ENCODE measurements at places on chromosomes 12 and 14. TPM values are rescaled to one million over a fixed set of nuclear protein-coding genes. Genes with fewer than 3 reads are reported as not detected.

- peaks cover 30% of the 10 kb centered on the region for H3K36me3 ChIP-seq
- no peaks in the 10 kb centered on the region for H3K27me3 ChIP-seq
- no peak overlapping the region for H3K4me3 ChIP-seq
- DNase-seq: no peak
- no peak overlapping the region for H3K27ac ChIP-seq
- peaks cover 15% of the 10 kb centered on the region for H3K4me1 ChIP-seq
Measured at GRCh38 chr12:124792156-124792555, 71.5 kb downstream of the SCARB1 start.

- H3K36me3 ChIP-seq: no peaks in the 10 kb centered on the region
- H3K4me3 ChIP-seq: no peak overlapping the region
- no peak overlapping the region for H3K27ac ChIP-seq
- peaks cover 18% of the 10 kb centered on the region for H3K27me3 ChIP-seq
- H3K4me1 ChIP-seq: peaks cover 22% of the 10 kb centered on the region
- no peak for DNase-seq
Measured at GRCh38 chr14:61254808-61255526, 26.2 kb downstream of the TMEM30B start.

GRCh38 chr12:96786791-96787190 is 120.3 kb upstream of the NEDD1 start:
- H3K27ac ChIP-seq: no peak overlapping the region
- no peaks in the 10 kb centered on the region for H3K36me3 ChIP-seq
- DNase-seq: no peak
- no peaks in the 10 kb centered on the region for H3K4me1 ChIP-seq

- H3K4me1 ChIP-seq: no peaks in the 10 kb centered on the region
- H3K27ac ChIP-seq: no peak overlapping the region
- peaks cover 25% of the 10 kb centered on the region for H3K36me3 ChIP-seq
- no peak overlapping the region for H3K4me3 ChIP-seq
Measured at GRCh38 chr14:77822307-77822706, 22.4 kb downstream of the ADCK1 start.

GRCh38 chr12:125097427-125097826 is 32.2 kb downstream of the AACS start:
- H3K27me3 ChIP-seq: no peaks in the 10 kb centered on the region
- H3K27ac ChIP-seq: no peak overlapping the region
- no peak for DNase-seq
- no peaks in the 10 kb centered on the region for H3K4me1 ChIP-seq

- H3K27me3 ChIP-seq: no peaks in the 10 kb centered on the region
- no peaks in the 10 kb centered on the region for H3K36me3 ChIP-seq
- H3K27ac ChIP-seq: peak overlapping the region; percentile 94
- peaks cover 68% of the 10 kb centered on the region for H3K4me1 ChIP-seq
Measured at GRCh38 chr14:69612783-69613130, 1.4 kb downstream of the SUSD6 start.

GRCh38 chr12:114404926-114405518 is 922 bp downstream of the TBX5 start:
- no peaks in the 10 kb centered on the region for H3K36me3 ChIP-seq
- peaks cover 36% of the 10 kb centered on the region for H3K4me1 ChIP-seq
- DNase-seq: no peak
- H3K27me3 ChIP-seq: peaks cover 100% of the 10 kb centered on the region
- peak overlapping the region; percentile 77 for H3K4me3 ChIP-seq

DNA sequence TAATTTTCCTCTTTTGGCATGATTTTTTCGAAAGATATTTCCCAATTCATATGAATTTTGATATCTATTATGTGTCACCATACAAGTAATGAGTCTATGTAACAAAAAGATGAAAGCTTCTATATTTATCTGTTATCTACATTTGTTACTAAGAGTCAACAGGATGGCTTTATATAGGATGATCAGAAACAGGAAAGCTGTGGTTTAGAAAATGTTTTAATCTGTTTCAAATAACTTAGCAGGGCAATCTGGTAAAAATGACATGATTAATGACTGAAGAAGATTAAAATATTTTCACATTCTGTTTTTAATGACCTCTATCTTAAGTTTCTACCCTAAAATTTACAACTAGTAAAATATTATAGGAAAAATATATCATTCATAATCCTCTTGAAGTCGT is 105.8 kb downstream of the MSRB3 start:
- peak overlapping the region; percentile 59 for H3K27ac ChIP-seq
- H3K27me3 ChIP-seq: no peaks in the 10 kb centered on the region
- H3K36me3 ChIP-seq: no peaks in the 10 kb centered on the region
- H3K4me1 ChIP-seq: peaks cover 34% of the 10 kb centered on the region
- no peak for DNase-seq
- H3K4me3 ChIP-seq: no peak overlapping the region

GRCh38 chr12:52522346-52523011 is 2.3 kb upstream of the KRT5 start:
- H3K4me3 ChIP-seq: no peak overlapping the region
- H3K36me3 ChIP-seq: no peaks in the 10 kb centered on the region
- H3K4me1 ChIP-seq: peaks cover 32% of the 10 kb centered on the region
- peak overlapping the region; percentile 53 for H3K27ac ChIP-seq
- peaks cover 13% of the 10 kb centered on the region for H3K27me3 ChIP-seq

- H3K4me1 ChIP-seq: peaks cover 2% of the 10 kb centered on the region
- DNase-seq: no peak
- H3K36me3 ChIP-seq: no peaks in the 10 kb centered on the region
Measured at GRCh38 chr12:72901685-72902084, 629.5 kb downstream of the TRHDE start.

- peaks cover 3% of the 10 kb centered on the region for H3K4me1 ChIP-seq
- no peaks in the 10 kb centered on the region for H3K27me3 ChIP-seq
- H3K4me3 ChIP-seq: no peak overlapping the region
- no peak overlapping the region for H3K27ac ChIP-seq
- DNase-seq: no peak
Measured at GRCh38 chr12:47615711-47616110, 90.1 kb downstream of the RPAP3 start.

DNA sequence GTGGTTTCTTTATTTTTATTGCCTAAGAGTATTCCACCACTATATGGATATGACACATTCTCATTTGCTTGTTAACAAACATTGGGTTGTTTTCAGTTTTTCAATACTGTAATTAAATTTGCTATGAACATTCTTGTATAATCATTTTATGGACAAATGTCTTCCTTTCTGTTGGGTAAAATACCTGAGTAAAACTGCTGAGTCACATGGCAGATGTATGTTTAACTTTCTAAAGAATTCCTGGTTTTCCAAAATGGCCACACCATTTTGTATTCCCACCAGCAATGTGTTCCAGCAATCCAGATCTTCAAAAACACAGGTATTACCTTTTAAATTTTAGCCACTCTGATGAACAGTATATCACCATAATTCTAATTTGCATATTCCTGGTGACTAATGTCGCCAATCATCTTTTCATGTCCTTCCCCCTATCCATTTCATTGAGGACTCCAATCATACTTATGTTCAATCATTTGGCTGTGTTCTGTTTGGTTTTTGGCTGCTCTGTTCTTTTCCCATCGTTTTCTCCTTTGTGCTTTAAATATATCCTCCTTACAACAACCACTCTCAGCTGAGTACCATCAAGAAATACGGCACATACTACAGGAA is 36.0 kb downstream of the CDK17 start:
- no peak for DNase-seq
- peaks cover 32% of the 10 kb centered on the region for H3K4me1 ChIP-seq
- no peak overlapping the region for H3K4me3 ChIP-seq
- no peaks in the 10 kb centered on the region for H3K27me3 ChIP-seq
- H3K27ac ChIP-seq: peak overlapping the region; percentile 52

DNA sequence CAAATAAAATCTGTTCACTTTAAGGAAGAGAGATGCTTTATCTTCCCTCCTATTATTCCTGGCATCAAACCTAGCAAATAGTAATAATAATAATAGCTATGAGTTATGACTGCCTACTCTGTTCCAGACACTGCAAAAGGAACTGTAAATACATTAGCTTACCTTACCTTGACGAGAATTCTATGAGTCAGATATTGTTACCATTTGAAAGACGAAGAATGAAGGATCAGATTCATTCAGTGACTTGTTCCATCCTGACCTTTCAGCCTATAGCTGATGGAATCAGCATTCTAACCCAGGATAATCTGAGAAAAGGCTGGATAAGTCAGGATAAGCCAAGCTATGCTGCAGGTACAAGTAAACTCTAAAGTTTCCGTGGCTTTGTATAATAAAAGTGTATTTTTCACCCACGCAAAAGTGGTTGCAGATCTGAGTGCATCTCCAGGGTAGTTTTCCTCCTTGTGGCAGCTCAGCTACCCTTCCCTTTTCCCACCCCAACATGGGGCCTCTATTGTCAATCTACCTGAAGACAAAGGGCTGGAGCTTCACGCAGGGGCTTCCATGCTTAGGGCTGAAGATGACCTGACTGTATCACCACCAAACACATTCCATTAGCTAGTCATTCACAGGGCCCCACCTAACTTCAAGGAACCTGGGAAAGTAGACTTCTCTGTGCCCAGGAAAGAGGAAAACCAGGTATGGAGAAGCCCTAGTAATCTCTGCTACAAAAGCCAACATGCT is 57.2 kb upstream of the CCND2 start:
- no peaks in the 10 kb centered on the region for H3K36me3 ChIP-seq
- no peaks in the 10 kb centered on the region for H3K4me1 ChIP-seq
- no peak for DNase-seq
- H3K4me3 ChIP-seq: no peak overlapping the region
- H3K27me3 ChIP-seq: peaks cover 5% of the 10 kb centered on the region

GRCh38 chr12:108858311-108859074 is 1.1 kb upstream of the SSH1 start:
- peak overlapping the region; percentile 83 for H3K4me3 ChIP-seq
- H3K27ac ChIP-seq: peak overlapping the region; percentile 80
- peaks cover 8% of the 10 kb centered on the region for H3K36me3 ChIP-seq
- H3K27me3 ChIP-seq: peaks cover 2% of the 10 kb centered on the region

DNA sequence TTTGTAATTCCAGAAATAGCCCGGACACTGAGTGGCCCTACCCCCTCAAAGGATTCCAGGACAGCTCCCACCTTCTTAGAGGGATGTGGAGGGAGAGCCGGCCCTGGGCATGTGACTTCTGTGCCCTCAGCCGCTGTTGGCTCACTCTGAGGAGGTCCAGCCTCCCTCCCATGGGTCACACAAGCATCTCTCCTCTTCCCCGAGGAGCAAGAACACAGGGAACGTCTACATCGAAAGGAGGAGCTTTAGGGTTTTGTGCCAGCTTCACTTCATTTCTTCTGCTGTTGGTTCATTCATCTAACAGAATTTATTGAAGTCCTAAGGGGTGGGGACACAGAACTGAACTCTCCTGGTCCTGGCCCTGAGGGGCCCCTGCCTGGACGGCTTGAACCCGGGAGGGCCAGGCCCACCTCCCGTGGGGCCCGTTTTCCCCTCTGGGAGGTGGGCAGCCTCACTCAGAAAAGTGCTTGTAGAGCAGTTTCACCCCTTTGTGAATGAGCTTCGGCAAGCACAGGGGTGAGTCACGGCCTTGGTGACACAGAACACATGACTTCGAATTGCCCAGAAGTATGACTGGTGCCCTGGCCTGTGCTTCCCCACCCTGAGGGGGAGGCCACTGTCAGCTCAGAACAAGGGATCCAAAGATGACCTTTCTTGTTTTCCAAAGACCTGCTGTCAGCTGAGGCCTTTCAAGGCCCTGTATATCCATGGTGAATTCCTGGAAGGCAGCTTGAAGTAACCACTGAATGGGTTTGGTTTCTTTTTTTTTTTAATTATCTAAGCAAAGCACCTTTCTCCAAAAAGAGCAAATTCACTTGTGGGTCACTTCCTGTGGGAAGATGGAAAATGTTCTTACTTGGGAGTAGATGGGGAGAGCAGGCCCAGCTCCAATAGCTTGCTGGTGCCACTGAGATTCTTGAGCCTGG is 39.2 kb downstream of the NFKBIA start:
- peaks cover 28% of the 10 kb centered on the region for H3K4me1 ChIP-seq
- no peaks in the 10 kb centered on the region for H3K27me3 ChIP-seq
- H3K36me3 ChIP-seq: no peaks in the 10 kb centered on the region
- H3K4me3 ChIP-seq: no peak overlapping the region
- H3K27ac ChIP-seq: peak overlapping the region; percentile 39

DNA sequence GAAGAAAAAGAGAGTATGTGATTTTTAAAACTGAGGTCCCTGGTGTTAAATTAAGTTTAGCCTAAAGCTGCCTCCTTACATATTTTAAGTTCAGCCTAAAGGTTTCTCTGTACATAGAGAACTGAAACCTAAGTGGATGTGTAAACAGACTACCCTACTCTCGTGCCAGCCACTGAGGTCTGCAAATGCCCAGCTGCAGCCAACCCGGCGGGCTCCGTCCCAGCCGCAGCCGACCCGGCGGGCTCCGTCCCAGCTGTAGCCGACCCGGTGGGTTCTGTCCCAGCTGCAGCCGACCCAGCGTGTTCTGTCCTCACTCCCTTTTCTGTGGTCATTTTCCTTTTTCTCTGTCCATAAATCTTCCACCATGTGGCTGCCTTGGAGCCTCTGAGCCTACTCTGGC is 97.2 kb upstream of the SFSWAP start:
- peaks cover 22% of the 10 kb centered on the region for H3K27me3 ChIP-seq
- H3K27ac ChIP-seq: no peak overlapping the region
- peaks cover 25% of the 10 kb centered on the region for H3K4me1 ChIP-seq
- no peaks in the 10 kb centered on the region for H3K36me3 ChIP-seq
- no peak for DNase-seq
- no peak overlapping the region for H3K4me3 ChIP-seq

DNA sequence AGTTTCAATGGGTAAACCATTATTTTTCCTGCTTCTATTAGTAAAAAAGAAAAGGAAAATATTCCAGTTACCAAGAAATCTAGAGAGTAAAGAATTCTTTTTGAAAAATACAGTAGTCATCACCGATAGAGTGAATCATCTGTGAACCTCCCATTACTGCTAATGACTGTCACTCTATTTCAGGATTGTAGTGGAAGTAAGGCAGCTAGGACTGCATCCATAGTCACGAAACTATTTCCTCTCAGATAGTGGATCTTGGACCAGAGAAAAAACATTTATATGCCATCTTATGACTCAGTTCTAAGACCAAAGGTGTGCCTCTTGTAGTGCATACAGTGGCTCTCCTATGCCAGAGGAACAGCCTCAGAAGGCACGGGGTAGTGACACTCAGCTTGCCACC is 173.9 kb upstream of the PLEKHA5 start:
- DNase-seq: no peak
- peaks cover 1% of the 10 kb centered on the region for H3K27me3 ChIP-seq
- no peak overlapping the region for H3K27ac ChIP-seq
- no peaks in the 10 kb centered on the region for H3K36me3 ChIP-seq
- H3K4me3 ChIP-seq: no peak overlapping the region

GRCh38 chr12:13062669-13063068 is 18.5 kb downstream of the FAM234B start:
- no peak for DNase-seq
- no peak overlapping the region for H3K4me3 ChIP-seq
- H3K36me3 ChIP-seq: peaks cover 14% of the 10 kb centered on the region
- H3K27ac ChIP-seq: no peak overlapping the region
- H3K27me3 ChIP-seq: no peaks in the 10 kb centered on the region

DNA sequence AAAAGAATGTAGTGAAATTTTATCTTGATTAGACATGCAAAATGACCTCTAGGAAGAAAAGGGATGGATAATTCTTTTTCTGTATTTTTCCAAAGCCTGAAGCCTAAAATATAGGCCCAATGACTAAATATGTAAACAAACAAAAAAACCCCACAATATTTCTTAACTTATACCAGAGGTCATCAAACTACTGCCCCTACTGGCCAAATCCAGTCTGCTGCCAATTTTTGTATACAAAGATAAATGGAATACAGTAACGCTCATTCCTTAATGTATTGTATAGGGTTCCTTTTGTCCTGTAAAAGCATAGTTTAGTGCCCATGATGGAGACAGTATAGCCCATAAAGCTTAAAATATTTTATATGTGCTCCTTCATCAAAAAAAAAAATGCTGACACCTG is 145.7 kb upstream of the ALG10 start:
- H3K4me3 ChIP-seq: no peak overlapping the region
- no peaks in the 10 kb centered on the region for H3K36me3 ChIP-seq
- H3K4me1 ChIP-seq: no peaks in the 10 kb centered on the region
- no peak overlapping the region for H3K27ac ChIP-seq

CGRRF1 gene
- 17.1 TPM for total RNA-seq

KRT72 gene
- not detected for total RNA-seq

KERA gene
- total RNA-seq: not detected

KRT1 gene
- not detected for total RNA-seq

ALDH1L2 gene
- 2.4 TPM for total RNA-seq

FOXN4 gene
- not detected for total RNA-seq
